ENCODE measurements at places on chromosomes 5 and 9.

GRCh38 chr5:64958757-64959391 is 190.1 kb downstream of the CWC27 start:
- DNase-seq: no peak

DNA sequence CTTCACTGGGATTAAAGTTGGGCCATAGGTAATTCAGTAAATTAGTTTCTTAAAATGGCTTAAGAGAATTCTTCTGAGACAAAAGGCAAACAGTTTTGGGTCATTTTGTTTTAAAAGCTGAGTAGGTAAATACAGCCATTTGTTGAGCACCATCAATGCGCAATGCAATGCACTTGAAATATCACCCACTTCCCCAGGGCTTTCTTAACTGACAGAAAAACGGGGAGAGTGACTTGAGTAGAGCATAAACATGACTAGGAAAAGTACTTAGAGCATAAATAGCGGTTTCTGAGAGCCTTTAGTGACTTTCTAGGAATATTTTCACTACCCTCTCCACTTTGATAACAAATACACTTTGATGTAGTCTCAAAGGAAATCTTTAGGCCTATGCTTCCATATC is 27.2 kb downstream of the MLANA start:
- no peak for DNase-seq

GRCh38 chr5:149640350-149640999 is 59.2 kb downstream of the ARHGEF37 start:
- DNase-seq: no peak

DNA sequence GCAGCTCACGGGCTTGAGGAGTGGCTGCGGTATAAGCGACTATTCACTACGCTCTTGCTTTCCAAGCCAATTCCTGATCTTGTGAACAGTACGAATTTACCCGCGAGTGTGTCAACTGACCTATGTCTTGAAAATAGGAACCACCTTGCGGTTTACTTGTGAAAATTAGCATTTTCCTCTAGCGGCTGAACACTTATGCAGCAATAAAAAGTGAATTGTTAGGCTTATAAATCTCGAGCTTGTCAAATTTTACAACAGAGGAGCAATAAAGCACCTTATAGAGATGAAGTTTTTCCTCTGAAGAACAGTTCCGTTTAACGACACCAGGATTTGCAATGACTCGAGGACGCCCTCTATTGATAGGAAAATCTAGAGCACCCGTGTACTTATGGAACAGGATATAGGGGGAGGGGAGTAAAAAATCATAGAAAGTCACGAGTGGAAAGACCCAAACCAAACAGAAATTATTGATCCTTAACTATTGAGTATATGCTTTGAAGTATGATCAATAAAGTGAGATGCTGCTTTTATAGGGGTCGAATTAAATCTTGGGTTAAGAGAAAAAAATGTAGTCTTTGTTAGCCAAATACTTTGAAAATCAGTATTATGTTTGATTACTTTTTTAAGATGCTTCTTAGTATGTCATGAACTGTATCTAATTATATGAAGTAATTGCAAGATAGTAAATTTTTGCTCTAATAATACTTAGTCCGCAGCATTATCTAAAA is 1.9 kb upstream of the RGMB start:
- peak; percentile 53 for DNase-seq

- DNase-seq: no peak
Observed at GRCh38 chr5:14041528-14042192, 97.2 kb upstream of the DNAH5 start.

DNA sequence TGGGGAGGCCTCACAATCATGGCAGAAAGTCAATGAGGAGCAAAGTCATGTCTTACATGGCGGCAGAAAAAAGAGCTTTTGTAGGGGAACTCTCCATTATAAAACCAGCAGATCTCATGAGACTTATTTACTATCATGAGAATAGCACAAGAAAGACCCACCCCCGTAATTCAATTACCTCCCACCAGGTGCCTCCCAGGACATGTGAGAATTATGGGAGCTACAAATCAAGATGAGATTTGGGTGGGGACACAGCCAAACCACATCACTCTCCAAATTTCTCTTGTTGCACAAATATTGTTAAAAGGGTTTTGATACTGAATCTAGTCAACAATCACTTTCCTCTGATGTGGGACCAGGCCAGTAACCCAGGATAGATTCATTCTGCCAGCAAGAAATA is 1176.1 kb downstream of the CDH9 start:
- DNase-seq: no peak

DNA sequence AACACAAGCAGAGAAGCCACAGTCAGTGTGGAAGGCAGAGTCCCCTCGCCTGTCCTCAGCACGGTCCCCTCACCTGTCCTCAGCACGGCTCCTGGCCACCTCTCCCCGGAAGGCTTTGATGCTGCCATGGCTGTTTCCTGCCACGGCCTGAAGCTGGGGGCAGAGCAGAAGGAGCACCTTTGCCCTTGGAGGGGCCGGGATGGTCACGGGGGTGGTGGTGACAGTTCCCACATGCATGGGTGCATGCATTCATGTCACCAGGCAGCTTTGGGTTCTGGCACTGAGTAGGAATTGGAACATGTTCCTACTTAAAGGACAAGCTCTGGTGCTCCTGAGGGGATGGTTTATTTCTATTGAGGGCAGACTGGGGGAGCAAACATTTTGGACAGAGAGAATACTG is 57.8 kb upstream of the PHYKPL start:
- no peak for DNase-seq

DNA sequence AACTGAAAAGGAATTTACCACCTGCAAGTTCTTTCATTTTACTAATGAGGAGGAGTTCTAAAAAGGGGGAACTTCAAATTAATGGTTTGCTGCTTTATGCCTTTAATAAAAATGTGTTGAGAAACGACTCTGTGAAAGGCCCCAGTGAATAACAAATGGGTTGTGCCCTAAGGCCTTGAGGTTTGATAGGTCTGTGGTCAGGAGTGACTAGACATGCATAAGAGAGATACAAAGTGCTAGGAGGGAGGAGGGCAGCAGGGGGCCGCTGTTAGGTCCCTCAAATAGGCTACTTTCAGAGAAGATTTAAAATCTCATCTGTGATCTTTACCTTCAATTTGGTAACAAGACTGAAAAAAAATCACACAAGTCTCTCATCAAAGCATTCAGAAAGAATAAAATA is 58.3 kb downstream of the FAM81B start:
- DNase-seq: no peak

DNA sequence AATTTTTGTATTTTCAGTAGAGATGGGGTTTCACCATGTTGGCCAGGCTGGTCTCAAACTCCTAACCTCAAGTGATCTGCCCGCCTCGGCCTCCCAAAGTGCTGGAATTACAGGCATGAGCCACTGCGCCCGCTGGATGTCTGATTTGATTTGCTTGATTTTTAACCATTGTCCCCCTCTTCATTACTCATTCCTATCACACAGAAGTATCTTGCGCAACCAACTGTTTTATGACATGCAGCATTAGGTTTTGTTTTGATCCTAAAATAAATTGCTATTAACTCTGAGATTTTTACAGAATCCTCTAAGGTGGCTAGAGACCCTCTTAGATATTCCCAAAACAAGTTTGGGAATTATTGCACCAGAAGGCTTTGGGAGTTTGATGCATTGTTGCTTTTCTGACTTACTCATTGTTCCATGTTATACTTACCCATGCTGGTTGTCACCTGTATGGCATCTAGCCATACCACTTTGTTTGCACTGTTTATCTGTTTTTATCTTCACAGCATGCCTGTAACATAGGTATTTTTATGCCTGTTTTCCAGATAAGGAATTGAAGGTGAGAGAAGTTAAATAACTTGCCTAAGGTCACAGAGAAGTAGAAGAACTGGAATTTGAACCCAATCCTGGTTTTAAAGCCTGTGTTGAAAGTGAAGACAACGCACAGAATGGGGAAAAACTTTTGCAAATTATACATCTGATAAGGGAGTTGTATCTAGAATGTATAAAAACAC is 35.9 kb upstream of the PWWP2A start:
- no peak for DNase-seq

GRCh38 chr5:174317256-174317894 is 271.9 kb downstream of the NSG2 start:
- DNase-seq: no peak

DNA sequence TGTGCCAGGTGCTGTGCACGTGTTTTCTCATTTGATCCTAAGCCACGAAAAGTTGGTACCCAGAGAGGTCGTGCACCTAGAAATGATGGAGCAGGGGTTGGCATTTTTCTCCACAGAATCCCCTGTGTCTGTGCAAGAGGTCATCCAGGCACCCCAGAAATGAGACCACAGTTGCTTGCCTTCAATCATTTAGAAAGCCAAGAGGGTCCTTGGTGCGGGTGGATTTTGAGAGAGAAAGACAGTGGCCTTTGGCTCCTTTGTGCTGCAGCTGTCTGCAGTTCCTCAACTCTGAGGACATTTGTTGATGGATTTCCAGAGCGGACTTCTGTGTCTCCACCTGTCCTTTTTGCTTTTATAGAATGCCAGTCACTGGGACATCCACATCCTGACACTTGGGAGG is 33.8 kb upstream of the SPRY4 start:
- DNase-seq: no peak

- DNase-seq: no peak
Observed at GRCh38 chr5:174839196-174839595, 114.8 kb downstream of the MSX2 start.

DNA sequence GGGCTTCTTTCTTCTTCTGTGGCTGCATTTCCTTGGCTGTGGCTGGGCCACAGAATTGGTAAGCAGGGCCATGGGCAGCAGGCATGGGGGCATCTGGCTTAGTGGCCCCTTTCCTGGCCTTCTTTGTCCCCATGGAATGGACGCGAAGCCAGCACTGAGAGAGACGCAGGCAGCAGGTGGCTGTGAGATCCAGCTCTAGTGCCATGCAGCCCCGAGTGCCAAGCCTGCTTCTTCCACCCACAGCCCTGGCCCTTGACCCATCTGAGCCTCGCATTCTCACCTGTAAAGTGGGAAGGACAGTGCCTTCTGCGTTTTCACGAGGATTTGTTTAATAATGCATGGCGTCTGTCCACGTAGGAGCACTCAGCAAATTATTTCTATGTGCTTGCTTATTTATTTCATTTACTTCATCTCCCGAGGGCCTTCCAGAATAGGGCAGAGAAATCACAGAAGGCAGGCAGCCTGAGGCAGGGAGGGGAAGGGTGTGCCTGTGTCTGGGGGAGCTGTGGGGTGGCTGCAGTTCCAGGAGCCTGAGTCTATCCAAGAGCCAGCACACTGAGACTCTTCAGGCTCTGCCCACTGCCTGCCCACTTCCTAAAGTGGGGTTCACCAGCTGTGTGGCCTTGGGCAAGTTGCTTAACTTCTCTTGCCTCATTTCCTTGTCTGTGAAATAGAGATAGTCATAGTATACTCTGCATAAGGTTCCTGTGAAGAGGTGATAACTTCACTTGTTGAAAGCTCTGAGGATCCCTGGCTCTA is 55.2 kb downstream of the NTNG2 start:
- no peak for DNase-seq

DNA sequence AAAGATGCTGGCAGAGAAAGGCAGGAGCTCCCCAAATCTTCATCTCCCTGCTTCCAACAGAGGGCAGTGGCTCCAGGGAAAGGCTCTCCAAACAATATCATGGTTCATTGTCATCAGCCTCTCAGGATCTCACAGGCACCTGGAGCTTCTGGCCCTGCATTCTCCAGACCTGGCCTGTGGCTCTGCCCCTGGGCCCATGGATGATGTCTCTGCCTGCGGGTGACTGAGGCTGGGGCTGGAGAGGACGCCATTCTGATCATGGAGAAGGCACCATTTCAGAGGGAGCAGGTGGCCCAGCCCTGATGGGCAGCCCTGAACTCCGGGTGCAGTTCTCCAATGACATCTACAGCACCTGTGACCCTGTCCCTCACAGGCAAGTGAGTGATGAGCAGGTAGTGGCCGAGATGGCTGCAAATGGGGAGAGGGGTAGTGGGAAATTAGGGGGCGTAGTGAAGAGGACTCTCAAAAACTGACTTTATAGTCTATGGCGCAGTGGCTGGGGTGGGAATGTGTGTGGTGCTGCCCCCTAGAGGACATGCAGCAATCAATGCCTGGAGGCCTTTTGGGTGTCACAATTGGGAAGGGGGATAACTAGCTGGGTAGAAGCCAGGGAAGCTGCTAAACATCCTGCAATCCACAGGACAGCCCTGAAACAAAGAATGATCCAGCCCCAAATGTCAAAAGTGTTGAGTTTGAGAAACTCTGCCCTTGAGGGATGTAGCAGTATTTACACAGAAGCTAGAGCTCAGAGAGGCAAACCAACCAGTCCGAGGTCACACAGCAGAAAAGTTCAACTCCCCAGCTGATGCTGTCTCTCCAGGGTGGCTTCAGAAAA is 3.2 kb downstream of the SH3PXD2B start:
- DNase-seq: peak; percentile 27

- no peak for DNase-seq
Observed at GRCh38 chr5:149872351-149873040, 72.1 kb downstream of the PDE6A start.

GRCh38 chr5:100647461-100648230 is 112.5 kb downstream of the FAM174A start:
- DNase-seq: no peak

DNA sequence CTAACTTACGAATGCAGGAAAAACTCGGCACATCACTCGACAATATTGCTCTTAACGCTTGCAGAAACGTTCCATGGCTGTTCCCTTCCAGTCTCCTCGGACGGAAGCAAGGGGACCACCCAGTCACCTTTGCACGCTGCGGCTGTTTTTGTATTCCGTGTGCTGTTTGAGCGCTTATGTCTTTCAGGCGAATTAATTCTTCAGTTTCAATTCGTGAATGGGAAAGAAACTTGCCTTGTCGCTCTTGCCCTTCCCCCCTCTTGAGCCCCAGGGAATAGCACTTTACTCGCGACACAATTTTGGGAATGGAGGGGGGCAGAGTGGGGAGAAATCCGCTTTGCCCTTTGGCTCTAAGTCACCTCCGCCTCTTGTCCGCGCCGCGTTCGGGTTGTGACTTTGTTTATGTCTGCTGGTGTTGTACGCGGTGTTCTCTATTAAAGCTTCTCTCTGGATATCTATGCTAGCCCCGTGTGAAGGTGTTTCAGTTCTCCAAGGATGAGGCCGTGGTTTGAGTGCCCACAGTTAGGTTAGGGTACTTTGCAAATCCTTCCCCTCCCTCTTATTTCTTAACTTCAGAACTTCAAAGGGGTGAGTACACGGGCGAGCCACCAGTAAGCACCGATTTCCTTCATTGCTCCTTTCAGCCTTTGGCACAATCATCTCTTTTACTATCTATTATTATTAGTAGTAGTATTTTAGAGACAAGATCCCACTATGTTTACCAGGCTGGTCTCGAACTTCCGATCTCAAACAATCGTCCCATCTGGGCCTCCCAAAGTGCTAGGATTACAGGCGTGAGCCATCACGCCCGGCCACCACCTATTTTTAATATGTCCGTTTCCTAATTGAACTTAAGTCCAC is 2.7 kb downstream of the FOXB2 start:
- no peak for DNase-seq

DNA sequence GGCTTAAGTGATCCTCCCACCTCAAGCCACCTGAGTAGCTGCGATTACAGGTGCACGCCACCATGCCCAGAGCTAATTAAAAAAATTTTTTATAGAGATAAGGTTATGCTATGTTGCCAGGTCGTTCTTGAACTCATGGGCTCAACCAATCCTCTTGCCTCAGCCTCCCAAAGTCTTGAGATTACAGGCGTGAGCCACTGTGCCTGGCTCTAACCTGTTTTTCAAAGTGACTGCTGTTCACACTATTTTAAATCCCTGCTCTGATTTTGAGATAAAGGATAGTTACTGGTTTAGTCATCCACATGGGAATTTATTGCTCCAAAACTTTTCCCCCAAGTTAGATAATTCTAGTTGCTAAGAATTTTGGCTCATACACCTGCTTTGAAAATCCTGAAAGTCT is 48.2 kb upstream of the MTMR12 start:
- DNase-seq: no peak

Data from activated T-cell treated with anti-CD3 and anti-CD28 coated beads for 4 hours (primary cell).